ENCODE measurements at places on chromosomes 3 and 15.

DNA sequence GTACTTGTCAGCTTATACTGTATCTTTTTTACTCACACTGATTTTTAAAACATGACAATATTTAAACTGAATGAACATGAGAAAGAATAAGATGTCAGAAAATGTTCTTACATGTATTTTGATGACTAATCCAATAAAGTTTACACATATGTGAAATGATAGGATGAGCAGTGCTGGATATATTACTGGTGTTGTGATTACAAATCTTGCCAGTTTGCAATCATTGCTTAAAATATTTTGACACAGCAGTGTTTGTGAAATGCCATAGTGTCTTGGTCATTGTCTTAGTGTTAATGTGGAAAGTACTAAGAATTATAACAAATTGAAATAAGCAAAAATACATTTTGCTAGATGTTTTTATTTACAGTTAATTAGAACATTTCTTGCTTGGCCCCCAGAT lies 118.7 kb upstream of the MLF1 start:
- DNase-seq = no peak

- no peak for DNase-seq
These were observed 331.1 kb downstream of the CHST2 start for GRCh38 chr3:143450632-143451031.

- DNase-seq = peak; percentile 57
These were observed 29.5 kb downstream of the POC1A start for GRCh38 chr3:52124766-52125165.

DNA sequence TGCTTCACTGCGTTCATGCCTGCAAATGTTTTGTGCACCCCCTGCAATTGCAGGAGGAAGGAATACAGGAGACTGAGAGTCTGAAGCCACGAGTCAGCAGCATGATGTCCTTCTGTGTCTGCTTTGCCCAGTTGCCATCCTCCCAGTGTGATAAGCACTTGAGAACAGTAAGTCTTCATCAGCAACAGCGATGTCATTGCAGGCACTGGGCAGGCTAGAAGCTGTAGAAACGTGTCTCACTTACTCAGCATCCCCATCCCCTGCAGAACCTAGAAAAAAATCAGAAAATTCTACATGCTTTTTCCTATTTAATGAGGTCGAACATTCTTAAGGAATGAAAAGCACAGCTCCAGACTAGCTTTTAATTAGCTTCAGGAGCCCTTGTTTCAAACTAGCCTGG lies 156.5 kb upstream of the LPP start:
- no peak for DNase-seq

Measured in spleen (tissue), 13 donors.